ENCODE measurements at places on chromosomes 1 and 21.

DNA sequence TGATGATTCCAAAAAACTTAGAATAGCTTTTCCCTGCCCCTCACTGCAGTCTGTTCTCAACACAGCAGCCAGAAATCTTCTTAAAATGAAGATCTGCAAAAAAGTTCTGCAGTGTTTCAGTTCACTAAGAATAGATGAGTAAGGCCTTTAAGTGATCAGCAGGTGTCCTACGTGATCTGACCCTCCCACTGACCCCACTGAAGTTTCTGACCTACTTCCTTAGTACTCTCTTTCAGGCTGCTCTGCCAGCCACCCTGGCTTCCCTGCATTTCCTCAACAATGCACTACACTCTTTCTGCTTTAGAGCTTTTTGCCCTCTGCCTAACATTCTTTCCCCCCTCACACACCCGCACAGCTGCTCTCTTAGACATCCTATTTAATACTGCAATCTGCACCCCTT, 182.5 kb downstream of the AKT3 start:
- no peak for DNase-seq

- no peak for DNase-seq
Observed at GRCh38 chr1:36273024-36273423, 33.1 kb upstream of the SH3D21 start.

DNA sequence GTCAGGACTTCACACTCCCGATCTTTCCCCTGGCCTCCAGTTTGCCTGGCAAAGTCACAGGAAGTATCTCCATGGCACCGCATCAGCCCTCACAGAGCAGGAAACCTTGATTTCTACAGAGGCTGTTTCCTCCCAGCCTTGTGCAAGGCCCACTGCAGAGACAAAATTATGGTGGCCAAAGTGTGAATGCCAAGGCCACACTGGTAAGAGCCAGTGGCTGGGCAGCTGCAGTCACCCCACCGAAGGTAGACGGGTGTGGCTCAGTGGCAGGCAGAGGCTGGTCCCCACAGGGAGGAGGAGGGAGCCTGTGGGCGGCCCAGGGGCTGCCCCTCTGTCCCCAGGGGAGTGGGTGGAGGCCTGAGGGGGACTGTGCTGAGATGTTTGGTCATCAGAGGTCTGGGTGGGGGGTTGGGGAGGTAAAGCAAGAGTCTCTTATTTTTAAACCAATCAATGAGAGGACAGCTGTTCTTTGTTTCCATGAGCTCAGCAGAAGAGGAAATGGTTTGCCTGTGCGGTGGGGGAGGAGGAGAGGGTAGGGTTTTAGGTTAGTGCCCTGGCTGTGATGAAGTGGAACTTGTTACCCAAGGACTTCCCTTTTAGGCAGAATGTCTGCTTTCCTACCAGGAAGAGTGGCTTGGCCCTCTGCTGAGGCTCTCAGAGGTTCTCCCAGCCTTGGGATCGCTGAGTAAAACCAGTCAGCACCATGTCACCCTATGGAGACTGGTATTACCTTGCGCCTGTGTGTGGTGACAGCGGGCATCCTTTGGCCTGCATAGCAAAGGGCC, 18.0 kb upstream of the BTG2 start:
- DNase-seq = peak; percentile 80

DNA sequence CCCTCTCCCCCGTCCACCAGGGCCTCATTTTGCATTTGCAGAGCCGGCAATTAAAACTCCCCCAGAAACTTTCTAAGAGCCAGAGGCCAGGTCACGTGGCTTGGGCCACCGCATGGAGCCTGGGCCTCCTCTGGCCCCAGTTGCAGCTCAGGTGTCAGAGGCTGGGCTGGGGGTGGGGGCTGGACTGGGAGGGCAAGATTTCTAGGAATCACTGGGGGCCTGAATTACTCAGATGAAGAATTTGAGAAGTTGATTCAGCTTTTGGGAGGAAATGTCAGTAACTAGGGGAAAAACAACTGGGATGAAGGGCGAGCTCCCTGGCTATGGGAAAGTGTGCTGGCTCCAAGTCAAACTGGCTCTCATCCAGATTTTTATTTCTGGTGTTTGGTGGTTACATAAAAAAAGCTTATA, 151.0 kb downstream of the CDC7 start:
- no peak for DNase-seq

GRCh38 chr21:24737296-24737850, 869.9 kb downstream of the MRPL39 start:
- DNase-seq = no peak

DNA sequence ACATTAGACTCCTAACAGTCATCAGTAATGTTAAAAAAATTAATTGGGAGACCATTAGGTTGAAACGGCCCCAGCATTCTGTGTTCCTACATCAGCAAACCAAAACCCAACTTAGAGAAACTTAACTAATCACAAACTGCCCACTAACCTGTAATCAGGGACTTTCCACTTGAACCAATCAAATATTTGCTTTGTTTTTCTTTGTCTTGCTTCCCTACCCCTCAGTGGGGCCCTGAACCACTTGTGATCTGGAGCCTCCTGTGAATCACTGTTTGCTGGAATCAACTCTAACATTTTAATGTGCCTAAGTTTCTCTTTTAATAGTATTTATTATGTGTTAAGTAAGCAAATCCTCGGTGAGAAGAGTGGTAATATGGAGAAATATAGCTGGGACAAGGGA, 64.0 kb downstream of the ABCA4 start:
- no peak for DNase-seq
